CD4-positive, alpha-beta T cell treated with Interleukin-6 at 100 ng/mL for 8 hours (primary cell): ENCODE measurements at places on chromosomes 11 and 22.

- DNase-seq, result no peak
These were observed 8.0 kb upstream of the CTSD start for GRCh38 chr11:1771700-1772099.

GRCh38 chr11:69500285-69501120 is 19.0 kb downstream of the LINC01488 start:
- DNase-seq, result no peak

- no peak for DNase-seq
These were observed 20.8 kb downstream of the CSNK2A3 start for GRCh38 chr11:11332141-11332710.

- no peak for DNase-seq
These were observed 69.4 kb downstream of the MRTFA start for GRCh38 chr22:40567106-40567505.

DNA sequence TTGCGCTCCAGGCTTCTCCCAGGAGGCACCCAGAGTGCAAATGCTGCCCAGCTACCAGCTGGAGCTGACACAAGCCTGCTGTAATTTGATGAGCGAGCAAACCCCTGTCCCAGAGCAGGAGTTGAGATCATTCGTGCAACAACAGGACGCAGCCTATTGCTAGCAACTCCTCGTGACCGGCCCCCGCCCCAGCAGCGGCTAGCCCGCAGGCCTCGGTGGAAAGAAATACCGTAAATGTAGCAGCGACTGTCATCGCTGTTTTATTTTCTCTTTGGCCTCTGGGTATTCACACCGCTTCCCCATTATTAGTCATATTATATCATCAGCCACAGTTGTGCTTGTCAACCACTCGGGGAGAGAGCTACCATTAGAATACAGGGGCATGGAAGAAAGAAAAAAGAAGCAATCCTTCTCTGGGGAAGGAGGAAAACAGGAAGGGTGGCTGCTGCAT is 59.2 kb upstream of the ATXN10 start:
- DNase-seq, result peak; percentile 35

- no peak for DNase-seq
These were observed 151.9 kb downstream of the DBX1 start for GRCh38 chr11:20008190-20008870.

- DNase-seq, result no peak
These were observed 19.2 kb upstream of the FNBP4 start for GRCh38 chr11:47786373-47786772.

DNA sequence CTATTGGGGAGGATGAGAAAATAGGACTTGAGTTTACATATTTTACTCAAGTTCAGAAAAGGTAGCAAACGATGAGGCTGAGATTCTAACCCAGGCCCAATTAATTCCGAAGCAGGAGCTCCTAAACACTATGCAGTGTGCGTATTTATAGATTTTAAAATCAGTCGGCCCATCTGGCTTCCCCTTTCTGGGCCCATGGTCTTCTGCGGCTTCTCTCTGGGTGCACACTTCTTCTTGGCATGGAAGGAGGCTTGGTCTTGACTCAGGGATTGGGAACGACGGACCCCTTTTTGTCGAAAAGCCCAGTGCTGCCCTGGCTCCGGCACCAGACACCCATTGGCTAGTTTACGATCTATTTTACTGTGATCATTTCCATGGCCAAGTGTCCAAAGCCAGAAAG is 1433.8 kb downstream of the BRD1 start:
- DNase-seq, result no peak

DNA sequence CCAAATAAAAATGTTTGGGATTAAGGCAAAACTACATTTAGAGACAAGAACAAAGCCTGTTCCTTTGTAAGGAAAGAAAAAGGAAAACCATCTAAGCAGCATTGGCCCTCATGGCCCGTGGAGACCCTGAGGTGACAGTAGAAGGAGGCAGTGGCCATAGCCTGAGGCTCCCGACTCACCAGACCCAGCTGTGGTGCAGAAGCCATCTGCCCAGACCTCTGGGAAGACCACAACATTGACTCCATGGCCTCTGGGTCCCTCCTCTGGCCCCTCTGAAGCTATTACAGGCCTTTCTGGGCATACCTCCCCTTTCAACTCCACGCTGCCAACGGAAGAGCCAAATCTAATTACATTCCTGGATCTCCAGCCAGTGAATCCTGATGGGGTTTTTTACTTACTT is 6.4 kb downstream of the PRAME start:
- DNase-seq, result no peak

GRCh38 chr11:1767399-1768140 is 3.8 kb upstream of the CTSD start:
- no peak for DNase-seq

DNA sequence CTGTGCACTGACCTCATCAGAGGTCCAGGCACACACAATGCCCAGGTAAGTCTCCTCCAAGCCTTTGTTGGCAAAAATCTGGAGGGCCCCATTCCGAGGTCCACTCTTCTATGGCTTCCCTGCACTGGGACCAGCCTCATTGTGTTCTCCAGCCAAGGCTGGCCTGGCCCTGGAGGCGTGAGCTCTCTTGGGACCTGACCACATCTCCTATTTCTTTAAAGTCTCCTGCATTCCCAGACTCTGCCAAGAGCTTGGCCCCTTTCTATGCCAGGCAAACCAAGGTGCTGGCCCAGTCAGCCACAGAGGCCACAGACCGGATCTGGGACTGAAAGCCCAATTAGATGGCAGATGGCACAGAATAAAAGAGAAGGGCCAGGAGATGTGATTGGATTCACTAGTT is 55.1 kb downstream of the C11orf58 start:
- no peak for DNase-seq

- no peak for DNase-seq
These were observed 149.1 kb downstream of the LARGE1 start for GRCh38 chr22:33771136-33771535.

- DNase-seq, result no peak
These were observed 382.2 kb upstream of the CADM1 start for GRCh38 chr11:115886422-115886733.

GRCh38 chr22:17172029-17172833 is 13.2 kb upstream of the HDHD5 start:
- no peak for DNase-seq

- peak; percentile 49 for DNase-seq
These were observed 10.9 kb upstream of the FCHSD2 start for GRCh38 chr11:73152861-73153483.

GRCh38 chr11:47373876-47374719 is 4.2 kb downstream of the SPI1 start:
- peak; percentile 85 for DNase-seq

DNA sequence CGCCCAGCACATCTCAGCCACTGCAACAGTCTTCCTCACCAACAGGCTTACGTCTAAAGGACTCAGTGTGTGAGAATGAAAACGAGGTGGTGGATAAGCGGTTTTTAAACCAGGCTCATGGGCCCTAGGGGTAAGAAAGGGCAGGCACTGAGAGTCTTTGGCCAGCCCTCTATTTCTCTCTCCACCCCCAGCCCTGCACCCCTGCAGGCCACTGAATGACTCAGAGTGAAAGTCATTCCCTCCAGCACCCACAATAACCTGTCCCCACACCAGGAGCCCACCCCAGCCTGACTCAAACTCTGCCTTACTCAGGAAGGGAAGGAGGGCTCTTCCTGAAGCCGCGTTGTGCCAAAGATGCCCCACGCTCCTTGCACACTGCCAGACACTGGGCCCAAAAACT is 72.0 kb downstream of the LARGE1 start:
- no peak for DNase-seq

DNA sequence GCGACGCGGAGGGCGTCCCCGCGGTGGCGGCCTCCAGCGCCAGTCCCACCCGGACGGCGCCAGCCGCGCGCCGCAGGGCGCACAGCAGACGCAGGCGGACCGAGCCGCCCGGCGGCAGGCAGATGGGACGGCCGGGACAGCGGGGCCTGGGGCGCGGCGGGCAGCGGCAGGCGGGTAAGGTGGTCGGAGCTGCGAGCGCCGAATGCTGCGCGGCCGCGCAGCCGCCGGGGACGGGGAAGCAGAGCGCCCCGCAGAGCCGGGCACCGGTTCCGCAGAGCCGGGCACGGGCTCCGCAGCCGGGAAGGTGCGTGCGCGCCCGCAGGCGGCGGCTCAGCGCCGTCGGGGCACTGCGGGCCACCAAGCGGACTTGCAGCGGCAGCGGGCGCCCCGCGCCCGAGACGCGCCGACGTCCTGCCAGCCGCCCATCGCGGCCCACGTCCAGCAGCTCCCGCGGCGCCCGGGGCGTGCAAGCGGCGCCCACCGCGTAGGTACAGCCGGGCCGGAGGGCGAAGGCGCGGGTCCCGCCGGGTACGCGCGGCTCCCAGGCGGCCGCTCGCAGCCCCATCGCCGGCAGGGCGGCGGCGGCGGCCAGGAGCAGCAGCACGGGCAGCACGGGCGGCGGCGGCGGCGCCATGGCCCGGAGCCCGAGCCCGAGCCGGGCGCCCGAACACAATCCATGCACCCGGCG is 739 bp downstream of the CELSR1 start:
- no peak for DNase-seq

DNA sequence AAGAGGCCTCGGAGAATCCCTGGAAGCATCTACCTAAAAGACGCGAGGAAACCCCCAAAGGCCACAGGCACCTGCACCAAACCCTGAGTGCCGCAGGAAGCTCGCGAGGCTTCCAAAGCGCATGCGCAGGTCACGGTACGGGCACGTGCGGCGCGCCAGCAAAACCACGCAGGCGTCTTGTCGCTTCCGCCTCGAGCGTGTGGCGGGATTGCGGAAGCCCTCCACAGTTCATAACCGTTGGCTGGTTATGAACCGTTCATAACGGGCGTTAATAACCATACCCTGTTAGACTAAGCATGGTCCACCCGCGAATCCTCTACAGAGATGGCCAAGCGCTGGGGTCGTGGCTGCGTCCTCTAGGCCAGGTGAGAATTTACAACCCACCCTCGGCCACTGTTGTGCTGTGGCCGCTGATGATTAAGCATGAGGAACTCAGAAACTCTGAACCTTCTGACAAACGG is 46.4 kb downstream of the MORC2 start:
- peak; percentile 82 for DNase-seq

DNA sequence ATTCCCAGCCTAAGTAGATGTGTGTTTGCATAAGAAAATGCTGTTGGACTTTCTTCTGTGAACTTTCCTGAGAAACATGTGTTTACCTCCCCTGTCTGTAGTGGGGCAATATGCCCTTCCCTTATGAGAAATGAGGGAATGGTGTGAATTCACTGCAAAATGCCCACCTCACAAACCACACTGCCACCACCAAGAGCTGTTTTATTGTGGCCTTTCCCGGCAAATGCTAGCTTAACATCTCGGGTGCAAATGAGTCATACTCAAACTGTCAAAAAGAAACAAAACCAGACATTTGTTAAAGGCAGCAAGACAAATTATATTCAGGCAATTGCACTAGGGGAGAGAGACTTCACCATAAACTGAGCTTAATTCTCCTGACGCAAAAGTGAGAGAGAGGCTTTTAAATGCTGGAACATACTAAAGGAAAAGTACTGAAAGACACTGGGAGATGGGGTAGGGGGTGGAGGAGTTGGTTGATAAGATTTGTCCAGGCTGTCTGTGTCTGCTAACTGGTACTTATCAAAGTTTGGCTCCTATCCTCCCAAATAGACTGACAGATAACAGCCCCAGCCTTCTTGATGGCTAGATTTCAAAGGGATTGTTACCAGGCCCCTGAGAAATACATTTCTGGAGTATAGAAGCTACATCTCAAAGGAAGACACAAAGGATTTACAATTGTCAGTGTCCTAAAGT is 70.9 kb upstream of the OR5AK2 start:
- no peak for DNase-seq

- DNase-seq, result peak; percentile 36
These were observed 15.4 kb downstream of the FAM83F start for GRCh38 chr22:40009951-40010671.

GRCh38 chr11:56783448-56784041 is 35.0 kb upstream of the OR9G4 start:
- DNase-seq, result no peak

- DNase-seq, result no peak
These were observed 29.8 kb upstream of the MSANTD2 start for GRCh38 chr11:124829986-124830385.

DNA sequence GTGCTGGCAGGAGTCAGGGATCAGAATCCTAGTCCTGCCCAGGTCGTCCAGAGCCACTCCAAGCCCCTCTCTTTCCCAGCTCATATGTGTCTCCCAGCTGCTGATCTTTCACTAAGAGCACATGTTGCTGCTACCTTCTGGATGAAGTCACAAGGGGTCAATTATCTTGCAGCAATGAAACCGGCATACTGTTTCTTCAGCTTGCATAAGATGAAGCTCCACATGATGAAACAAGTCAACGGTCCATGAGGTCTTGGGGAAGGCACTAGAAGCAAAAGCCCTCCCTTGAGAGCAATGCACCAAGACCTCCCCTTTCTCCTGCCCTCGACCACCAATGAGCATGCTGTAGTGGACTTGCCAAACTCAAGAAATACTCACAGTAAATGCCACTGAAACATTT is 148.9 kb downstream of the TENM4 start:
- DNase-seq, result no peak

DNA sequence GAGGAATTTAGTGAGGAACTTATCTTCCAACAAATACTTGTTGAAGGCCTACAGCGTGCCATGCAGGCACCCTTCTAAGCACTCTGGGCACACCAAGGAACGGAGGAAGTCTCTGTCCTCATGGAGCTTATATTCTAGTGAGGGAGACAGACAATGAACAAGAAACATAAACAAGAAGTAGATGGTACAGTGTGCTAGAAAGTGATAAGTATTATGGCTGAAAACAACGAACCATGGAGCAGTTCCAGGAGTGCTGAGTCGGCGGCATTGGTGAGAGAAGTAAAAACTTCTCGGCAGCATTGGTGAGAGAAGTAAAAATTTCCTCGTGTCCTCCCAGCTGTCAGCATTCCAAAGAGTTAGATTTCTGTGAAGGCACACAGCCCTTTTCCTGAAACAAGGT is 53.2 kb downstream of the FAM76B start:
- DNase-seq, result no peak

GRCh38 chr22:39215426-39216142 is 29.2 kb downstream of the PDGFB start:
- peak; percentile 24 for DNase-seq

- DNase-seq, result no peak
These were observed 194.6 kb downstream of the TRIM29 start for GRCh38 chr11:119943298-119943655.

GRCh38 chr11:13984616-13985450 is 22.3 kb downstream of the SPON1 start:
- DNase-seq, result no peak

GRCh38 chr22:44583061-44583760 is 85.2 kb upstream of the RTL6 start:
- no peak for DNase-seq

DNA sequence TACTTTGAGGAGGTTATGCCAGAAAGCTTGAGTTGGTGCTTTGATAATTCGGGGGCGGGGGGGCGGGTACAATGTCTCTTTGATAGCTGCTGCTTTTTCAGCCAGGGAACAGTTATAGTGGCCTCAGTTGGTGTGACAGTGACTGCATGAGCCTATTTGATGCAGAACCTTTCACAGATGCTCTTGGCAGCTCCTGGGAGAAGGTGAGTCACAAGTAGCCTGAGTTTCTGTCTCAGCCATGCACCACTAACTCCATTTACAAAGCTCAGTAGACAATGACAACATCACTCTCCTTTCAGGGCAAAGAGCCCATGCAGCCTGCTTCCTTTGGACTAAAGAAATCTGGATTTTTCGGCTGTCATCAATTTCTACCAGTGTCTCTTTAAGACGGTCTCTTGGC is 42.1 kb upstream of the SEZ6L start:
- DNase-seq, result no peak
